ENCODE measurements at places on chromosomes 3 and 15.

DNA sequence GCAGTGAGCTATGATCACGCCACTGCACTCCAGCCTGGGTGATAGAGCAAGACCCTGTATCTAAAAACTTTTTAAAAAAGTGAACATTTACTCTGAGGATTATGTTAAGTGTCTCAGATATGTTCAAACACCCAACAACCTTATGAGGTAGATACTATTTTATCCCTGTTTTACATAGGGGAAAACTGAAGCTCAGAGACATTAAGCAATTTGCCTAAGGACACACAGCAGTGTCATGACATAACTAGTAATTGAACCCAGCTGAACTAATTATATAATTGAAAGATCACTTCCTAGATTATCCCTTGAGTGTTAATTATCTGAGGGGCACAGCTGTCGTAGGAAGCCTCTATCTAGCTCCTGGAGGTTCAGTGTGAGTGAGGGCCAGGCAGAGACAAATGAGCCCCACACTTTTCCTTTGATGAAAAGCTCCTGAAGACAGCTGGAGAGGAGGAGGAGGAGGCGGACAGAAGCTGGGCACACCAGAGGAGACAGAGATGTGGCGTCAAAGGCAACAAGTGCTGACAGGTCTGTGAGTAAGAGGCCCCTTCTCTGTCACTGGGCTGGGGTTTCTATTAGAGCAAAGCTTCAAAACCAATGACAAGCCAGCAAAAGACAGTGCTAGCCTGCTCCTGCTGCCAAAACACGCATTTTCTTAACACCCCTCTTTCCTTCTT is 20.5 kb downstream of the TRH start:
- no peak for DNase-seq

DNA sequence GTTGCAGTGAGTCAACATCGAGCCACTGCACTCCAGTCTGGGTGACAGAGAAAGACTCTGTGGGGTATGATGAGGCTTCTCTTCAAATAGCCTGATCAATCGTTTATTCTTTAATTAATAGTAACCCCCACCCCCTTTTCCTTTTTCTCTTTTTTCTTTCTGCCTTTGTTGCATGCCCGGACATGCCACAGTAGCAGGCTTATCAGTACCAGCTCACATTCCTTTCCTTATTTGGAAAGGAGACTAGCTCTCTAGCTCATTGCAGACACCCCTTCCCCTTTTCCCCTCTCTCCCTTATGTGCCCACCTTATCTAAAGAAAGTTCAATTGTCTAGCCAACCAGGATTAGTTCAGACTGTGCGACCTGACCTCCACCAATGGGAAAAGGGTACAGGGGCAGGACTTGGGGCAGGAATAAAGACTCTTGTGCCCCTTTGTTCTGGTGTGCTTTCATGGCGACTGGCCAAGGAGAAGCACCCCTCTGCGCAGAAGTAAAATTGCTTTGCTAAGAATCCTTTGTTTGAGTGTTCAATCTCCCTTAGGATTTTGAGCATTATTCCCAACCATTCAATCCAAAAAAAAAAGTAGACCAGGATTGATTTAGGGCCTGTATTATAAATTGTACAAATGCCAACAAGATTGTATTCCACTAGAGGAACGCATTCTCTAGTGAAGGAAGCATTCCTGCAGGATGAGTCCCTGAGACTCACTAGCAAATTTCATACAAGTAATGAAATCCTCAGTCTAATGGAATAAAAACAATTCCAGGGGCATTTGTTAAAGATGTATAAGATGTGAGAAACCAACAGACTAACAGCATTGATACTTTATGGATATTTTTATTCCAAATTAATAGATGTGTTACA is 95.8 kb upstream of the SNRPN start:
- peak; percentile 56 for DNase-seq

DNA sequence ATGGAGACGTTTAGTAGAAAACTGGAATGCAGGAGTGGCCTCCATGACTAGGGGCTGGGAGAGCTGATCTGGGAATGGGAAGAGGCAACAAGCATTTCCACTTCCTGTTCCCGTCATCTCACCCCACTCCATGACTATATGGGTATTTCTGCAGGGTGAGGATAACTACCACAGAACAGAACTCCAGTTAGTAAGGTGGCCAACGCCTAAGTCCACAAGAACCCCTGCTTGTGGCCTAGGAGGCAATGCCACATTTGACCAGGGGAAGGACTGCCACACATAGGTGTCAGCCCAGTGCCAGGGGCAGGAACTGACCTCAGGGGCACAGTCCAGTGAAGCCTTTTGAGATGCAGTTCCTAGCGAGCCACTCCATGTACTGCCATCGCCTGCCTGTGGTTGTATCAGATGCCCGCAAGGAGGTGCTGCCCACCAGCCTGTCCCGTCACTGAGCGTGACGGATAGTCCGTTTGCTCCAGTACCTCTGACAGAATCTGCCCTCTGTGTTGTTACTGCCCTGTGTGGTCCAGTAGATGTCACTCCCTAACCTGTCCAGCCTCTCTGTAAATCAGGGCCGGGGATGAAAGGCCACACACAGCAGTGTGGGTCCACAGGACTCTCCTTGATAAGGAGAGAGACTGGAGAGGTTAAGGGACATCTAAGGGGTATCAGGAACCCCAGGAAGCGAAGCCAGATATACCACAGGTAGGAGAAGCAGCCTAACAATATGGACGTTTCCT is 3.5 kb upstream of the MTFMT start:
- DNase-seq, result peak; percentile 81

- no peak for DNase-seq
These were observed 124.8 kb downstream of the DMXL2 start for GRCh38 chr15:51497806-51498205.

DNA sequence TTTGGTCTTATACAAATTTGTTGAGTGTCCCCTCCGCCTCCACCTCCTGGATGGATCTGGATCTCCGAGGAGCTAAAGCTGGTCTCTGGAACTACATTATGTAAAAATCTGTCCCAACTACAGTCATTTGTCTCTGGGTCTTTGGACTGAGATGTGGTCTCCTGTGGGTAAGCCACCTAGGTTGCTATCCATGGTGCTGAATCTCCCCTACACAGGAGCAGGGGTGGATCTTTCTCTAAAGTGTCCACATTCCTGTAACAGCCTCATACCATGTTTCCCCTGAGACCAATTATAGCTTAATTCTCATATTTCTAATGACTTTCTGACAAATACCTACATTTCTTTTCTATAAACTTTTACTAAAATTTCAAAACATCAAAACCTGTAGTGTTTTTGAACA is 625.8 kb downstream of the TAFA4 start:
- peak; percentile 30 for DNase-seq

DNA sequence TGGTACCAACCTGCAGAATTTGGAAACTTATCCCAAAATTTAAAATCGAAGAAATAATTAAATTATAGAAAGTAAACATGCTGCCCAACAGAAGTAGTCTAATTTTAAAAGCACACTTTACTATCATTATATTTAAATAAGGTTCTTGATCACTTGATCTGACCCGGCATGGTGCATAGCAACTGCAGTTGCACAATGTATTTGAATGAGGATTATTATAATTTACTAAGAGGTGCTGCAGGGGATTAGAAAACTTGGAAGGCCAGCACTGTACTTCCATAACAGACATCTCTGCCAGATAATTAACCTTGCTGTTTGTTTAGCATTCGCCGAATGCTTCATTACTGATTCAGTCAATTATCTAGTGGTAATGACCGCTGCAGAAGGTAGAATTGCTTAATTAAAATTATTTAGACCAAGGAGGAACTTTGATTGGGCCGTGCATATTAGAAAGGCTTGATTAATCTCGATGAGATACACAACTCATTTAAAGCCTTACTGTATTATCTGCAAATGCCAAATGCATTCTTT is 971.6 kb downstream of the ZPLD1 start:
- DNase-seq, result no peak

GRCh38 chr3:52983828-52984227 is 62.0 kb downstream of the SFMBT1 start:
- no peak for DNase-seq

DNA sequence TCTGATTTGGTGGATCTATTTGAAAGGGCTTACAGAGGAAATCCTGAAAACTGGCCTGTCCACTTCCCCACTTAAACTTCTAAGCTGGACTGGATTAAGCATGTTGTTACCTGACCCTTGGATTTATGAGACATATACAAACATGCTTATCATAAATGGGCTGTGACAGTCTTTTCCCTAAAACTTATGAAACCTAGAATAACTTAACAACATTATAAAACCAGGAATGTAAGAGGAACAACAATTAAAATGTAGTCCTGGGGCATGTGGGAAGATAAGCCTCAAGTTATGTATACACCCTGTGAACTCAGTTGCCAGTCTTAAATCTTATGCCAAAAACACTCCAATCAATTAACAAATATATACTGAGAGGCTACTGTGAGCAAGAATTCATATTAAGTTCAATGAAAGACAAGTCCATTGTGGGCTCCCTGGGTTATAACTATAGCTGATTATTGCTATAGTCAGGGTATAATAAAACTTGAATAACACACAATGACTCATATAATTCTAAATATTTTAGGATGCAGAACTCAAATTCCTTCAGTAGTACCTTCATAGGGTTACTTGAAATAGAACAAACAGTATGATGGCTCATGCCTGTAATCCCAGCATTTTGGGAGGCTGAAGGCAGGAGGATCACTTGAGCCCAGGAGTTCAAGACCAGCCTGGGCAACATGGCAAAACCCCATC is 87.2 kb upstream of the PPIB start:
- DNase-seq, result no peak

- no peak for DNase-seq
These were observed 396 bp downstream of the INO80 start for GRCh38 chr15:41115652-41116115.

DNA sequence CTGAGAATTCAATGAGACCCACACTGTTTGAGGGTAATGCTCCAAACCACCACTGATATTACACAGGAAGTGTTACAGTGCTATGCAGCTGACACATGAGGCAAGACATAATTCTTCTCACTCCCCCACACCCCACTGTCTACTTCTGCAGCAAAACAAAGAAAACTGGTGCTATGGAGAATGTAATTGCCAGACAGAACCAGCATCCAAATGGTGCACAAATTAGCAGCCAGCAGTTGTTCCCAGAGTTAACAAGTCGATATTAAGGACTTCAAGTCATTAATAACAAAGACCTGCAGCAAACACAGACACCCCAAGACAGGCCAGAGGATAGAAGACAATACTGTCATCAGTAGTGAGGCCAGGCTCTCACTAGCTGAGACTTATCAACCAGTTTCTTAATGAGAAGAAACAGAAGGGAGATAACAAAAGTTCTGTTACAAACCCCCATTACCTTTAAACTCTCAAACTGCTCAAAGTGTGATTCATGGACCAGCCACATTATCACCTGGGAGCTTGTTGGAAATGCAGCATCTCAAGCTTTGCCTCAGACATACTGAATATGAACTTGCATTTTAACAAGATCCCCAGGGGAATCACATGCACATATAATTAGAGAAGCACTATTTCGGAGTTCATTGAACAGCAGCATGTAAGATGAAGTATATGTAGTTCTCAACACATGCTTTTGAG is 58.7 kb upstream of the FNDC3B start:
- no peak for DNase-seq

Data from astrocyte of the hippocampus (primary cell).